ENCODE measurements at places on chromosomes 7 and 10.

DNA sequence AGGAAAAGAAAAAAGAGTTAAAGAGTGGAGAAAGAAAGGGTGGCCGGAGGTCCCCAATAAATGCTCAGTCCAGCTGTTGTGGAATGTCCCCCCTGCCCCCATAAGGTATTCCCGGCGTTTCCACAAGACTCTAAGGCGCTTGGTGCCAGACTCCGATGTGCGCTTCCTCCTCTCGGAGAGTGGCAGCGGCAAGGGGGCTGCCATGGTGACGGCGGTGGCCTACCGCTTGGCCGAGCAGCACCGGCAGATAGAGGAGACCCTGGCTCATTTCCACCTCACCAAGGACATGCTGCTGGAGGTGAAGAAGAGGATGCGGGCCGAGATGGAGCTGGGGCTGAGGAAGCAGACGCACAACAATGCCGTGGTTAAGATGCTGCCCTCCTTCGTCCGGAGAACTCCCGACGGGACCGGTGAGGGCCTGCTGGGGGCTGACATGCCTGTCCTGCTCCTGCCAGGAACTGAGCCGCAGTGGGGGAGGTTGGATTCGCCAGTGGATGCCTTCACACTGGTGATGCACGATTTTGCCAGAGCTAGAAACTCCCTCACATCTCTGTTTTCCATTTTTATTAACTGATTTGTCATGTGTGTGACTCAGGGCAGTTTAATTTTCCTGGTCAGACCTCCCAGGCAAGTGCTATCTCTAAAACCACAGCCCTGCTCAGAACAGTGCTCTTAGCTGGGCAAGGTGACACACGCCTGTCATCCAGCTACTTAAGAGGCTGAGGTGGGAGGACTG, 34.2 kb downstream of the TACR2 start:
- no peak for DNase-seq

DNA sequence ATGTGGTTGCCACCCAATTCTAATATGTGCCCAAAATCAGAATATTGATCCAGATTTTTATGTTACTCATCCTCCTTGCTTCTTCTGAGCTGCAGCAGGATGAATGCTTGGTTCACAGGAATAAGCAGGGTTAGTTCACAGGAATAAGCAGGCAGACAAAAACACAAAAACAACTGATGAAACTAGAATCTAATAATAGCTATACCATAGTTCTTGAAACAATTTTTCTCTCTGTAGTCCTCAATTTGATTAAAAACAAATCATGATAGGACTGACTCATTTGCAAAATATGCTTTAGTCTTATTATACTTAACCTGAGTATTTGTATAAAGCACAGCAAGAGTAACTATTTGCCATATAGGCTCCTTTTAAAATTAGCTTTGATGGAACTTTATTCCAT, 24.4 kb upstream of the ARHGAP12 start:
- DNase-seq, result no peak

- DNase-seq, result no peak
These were observed 98.8 kb downstream of the OAT start for GRCh38 chr10:124319926-124320391.

GRCh38 chr7:88665892-88666514, 93.5 kb upstream of the ZNF804B start:
- DNase-seq, result no peak

DNA sequence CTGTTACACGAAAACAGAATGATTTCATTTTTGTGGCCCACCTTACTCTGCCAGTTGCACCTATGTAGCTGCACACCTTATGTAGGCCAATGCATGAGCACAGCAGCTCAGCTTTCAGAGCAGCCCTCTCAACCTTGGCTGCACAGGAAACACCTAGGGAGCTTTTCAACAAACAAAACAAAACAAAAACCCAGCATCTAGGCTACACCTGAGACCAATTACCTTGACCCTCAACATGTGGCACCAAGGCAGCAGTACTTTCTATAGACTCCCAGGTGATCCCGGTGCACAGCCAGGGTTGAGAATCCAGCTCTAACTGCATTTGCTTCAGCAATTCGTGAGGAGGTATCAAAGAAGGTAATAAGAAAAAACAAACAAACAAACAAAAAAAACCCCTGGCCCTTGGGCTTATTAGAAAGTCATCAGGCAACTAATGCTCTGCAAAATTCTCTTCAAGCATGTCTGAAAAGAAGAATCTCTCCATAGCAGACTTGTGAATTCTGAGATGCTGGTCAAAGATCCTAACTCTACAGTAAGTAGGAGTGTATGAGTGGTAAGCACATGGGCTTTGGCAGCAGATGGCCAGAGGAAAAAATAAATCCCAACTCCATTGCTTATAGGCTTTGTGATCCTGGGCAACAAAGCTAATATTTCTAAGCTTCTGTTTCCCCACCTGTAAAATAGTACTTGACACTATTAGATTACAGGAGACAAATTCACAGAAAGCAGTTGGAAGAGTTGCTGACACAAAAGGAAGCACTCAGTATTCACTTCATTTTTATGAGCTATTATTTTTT, 113.4 kb upstream of the NOBOX start:
- no peak for DNase-seq

DNA sequence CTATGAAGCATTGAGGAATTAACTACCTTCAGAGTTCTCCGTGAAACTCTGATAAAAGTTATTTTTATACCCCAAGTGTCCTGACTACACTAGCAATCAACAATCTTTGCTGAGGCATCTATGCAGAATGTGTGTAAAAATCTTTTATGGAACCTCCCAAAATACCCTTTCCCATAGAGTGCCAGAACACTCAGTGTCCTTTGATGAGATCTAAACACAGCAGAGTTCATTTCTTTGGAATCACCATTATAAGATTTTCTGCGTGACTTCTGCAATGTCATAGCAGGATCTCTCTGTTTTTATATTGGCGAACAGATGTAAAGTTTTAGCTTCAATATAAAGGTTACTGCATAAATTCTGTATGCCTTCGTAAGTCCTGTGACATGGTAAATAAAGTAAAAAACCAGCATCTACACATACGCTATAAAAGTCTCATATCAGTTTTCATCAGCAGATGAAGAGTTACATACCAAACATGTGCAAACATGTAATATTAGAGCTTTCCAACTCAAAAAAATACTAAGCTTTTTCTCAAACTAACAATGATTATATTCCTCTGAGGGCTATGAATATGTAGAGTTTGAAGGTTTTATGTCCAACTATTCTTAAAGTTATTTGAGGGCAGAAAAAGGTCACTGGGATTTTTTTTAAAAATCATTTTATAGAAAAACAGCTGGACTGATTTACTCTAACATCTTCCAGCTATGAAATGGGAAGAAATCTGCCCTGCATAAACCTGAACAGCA, 67.2 kb downstream of the SKIDA1 start:
- no peak for DNase-seq

- no peak for DNase-seq
These were observed 507.5 kb upstream of the CELF2 start for GRCh38 chr10:10510179-10510578.

DNA sequence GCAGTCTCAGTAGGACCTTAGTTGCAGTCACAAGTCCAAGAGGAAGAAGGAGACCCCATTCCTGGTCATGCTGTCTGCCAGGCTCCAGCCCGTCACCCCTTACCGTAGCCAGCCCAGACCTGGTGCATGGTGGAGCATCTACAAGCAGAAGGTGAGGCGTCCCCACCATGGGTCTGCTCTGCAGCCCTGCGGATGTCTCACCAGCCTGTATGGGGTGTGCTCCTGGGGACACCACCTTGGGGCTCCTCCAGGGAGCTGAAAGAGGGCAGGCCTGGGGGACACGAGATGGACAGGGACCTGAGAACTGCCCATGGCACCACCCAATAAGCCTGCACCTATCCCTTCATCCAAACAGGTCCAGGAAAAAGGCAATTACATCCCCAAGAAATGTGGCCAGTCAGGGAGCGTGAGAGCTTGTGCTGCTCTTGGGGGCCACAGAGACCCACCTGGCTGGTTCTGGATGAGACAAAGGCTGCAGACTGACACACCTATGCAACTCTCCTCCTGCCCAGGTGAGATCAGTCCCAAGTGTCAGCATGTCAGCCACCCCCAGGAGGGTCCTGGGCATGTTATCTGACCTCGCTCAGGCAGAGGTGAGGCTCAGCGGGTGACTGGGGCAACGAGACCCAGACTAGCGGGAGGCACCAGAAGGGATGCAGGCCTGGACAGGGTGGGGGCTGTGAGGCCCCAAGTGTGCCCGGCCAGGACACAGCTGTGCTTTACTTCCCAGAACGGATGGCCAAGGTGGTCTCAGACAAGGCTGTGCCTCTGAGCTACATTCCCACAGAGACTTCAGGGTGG, 84.5 kb upstream of the RET start:
- DNase-seq, result no peak

- DNase-seq, result no peak
These were observed 76.7 kb upstream of the HABP2 start for GRCh38 chr10:113476191-113476590.

DNA sequence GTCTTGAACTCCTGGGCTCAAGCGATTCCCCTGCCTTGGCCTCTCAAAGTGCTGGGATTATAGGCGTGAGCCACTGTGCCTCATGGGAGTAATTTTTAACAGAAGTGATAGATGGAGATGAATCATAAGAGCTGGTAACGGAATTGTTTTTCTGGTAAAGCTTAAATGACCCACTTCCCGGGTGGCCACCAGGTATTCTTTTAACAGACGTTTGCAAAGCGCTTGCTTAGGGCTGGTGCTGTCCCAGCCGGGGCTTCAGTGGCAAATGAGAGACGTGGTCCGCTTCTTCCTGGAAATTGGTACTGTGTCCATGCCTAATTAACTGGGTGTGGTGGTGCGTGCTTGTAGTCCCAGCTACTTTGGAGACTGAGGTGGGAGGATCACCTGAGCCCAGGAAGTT, 23.5 kb downstream of the CAMK1D start:
- no peak for DNase-seq

- DNase-seq, result no peak
These were observed 243.4 kb upstream of the PPP2R2D start for GRCh38 chr10:131657318-131657984.

DNA sequence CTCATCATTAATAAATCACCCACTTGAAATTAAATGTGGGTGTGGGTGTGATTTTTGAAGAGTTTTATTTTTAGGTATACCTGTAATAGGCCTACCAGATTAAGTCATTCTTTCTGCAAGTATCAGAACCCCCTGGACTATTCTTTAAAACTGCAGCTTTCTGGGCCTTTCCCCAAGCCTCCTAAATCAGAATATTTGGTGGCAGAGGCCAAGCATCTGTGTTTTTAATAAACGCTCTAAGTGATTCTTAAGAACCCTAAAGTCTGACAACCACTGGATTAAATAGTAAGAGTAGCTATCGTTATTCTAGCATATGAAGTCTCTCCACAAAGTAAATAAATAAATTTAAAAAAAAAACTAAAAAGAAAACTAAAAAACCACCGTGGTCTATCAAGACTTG, 703.0 kb upstream of the NRP1 start:
- DNase-seq, result no peak

- no peak for DNase-seq
These were observed 40.0 kb downstream of the VOPP1 start for GRCh38 chr7:55532150-55532917.

- no peak for DNase-seq
These were observed 25.1 kb upstream of the DNAJB12 start for GRCh38 chr10:72379776-72380175.

DNA sequence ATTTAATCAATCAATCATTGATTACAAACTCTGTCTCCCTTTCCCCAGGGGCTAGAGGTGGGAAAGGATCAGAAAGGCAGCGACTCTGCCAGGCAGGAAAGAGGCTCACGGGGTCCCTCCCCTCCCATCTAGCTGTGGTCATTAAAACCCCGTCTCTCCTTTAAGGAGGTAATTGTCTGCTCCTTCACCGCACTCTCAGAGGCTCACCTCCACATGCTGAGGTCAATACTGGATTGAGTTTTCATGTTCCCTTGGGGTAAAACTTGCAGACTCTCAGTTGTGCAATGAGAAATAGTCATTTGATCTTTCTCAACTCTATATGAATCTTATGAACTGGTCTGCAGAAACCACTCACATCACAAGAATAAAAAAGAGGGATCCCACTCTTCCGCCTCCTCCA, 368.8 kb downstream of the ADRA2A start:
- DNase-seq, result no peak

- DNase-seq, result no peak
These were observed 333.5 kb downstream of the GPR158 start for GRCh38 chr10:25508112-25508815.

DNA sequence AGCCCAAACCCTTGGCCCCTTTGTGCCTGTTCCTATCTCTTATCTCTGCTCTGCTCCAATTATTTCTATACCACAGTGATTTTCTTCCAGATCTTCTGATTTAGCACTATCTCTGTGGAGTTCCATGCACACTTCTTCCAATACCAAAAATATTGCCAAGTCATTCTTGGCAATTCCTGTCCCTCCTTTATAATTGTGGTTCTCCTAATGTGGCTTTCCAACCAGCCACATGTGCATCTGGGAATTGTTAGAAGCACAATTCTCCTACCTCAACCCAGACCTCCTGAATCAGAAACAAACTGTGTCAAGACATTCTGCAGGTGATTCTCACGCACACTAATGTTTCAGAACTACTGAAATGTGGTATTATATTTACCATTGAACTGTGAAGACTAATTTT, 447.8 kb upstream of the IGFBP3 start:
- no peak for DNase-seq

DNA sequence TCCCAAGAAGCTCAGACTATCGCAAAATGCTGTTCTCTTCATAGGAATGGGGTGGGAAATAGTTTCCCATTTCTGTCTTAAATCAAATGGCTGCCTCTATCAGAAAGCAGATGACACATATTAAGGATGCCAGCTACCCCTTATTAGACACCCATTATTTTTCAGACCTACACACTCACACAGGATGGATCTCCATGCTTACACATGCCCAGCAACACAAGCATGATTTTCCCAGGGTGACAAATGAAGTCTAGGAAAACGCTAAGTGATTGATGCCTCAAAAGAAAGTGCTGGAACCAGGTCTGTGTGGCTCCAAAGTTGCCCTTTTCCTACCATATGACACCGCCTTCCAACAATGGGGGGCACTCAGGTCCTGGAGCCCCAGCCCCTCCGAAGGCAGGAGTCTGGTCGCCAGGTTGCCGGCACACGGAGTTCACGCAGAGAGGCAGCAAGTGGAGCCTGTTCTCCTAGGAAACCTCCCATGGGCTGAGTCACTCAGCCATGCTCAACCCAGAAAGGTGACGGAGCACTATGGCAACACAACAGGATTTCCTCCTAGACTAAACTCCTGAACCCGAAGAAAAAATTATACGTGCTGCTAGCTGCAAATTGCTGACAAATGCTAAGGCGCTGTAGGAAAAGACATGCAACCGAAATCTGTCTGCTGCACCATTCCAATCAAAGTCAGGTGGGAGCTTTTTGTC, 19.8 kb downstream of the VOPP1 start:
- DNase-seq, result no peak

Measured in DMS153 (cell line).